SW 1271 (cell line): ENCODE measurements at places on chromosomes 3 and 15.

DNA sequence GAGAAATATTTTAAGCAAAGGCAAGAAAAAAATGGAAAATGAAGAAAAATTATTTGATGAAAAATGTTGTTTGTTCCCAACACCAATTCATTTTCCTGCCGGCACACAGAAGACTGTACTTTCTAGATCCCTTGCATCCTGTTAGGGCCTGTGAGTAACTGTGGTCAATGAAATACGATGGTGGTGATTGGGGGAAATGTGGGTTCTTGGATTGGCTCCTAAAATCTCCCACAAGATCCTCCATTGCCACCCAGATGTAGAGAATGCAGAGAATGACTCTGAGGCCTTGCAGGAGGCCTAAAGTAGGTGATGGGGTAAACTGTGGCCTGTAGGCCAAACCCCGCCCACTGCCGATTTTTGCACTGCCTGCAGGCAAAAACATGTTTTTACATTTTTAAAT lies 46.3 kb upstream of the C3orf70 start:
- DNase-seq = no peak

DNA sequence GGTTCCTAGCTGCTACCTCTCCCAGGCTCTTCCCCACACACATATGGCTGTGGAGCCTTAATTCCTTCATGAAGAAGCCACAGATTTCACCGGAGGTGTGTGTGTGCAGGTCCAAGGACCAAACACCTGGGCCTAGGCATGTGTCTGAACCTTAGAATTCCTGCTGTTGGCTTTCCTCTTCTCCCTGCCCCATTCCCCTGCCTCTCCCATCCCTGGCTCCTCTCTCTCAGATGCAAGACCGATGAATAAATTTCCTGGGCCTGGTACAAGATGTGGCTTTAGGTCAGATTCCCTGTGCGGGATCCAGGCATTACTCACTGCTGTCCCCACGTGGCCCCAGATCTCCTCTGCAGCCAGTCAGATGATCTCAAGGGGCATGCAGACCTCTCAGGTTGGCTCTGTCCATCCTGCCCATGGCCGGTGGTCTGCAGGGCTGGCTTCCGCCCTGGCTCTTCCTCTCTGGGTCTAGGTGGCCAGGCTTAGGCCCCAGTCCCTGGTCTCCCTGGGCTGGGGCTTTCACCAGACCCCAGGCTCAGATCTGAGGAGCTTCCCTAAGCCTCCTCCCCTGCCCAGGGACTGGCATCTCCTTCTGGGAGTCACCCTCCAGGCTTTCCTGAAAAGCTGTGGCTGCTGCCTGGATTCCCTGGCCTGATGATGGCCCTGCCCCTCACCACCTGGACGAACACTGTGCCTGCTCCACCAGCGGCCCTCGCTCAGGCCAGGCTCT lies 20.5 kb downstream of the CCR9 start:
- no peak for DNase-seq

DNA sequence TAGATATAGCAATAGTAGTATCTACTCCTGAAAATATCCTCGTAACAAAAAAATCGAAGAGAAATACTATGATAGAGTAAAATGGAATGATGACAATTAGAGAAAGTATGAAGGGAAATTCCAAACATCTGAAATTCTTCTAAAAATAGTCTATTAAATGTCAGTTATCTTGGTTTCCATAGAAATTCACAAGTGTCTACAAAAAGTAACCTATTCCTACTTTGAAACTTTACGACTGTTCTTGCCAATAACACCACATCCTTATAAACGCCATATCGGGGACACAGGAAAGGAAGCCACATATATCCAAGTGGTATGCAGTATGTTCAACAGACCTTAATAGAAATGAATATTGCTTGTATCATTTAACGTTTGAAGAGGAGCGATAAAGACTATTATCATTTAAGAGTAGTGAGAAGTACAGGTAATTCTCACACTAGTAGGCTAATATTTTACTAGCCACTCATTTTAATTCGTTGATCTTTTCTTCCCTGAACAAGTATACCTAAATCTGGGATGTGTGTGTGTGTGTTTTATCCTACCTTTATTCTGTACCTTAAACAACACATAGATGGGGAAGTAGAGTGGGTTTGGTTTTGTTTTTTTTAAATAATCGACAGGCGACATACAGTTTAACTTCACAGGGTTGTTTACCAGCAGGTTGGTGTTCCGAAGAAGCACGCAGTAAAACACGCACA lies 1.2 kb downstream of the GPR176 start:
- DNase-seq = peak; percentile 61

DNA sequence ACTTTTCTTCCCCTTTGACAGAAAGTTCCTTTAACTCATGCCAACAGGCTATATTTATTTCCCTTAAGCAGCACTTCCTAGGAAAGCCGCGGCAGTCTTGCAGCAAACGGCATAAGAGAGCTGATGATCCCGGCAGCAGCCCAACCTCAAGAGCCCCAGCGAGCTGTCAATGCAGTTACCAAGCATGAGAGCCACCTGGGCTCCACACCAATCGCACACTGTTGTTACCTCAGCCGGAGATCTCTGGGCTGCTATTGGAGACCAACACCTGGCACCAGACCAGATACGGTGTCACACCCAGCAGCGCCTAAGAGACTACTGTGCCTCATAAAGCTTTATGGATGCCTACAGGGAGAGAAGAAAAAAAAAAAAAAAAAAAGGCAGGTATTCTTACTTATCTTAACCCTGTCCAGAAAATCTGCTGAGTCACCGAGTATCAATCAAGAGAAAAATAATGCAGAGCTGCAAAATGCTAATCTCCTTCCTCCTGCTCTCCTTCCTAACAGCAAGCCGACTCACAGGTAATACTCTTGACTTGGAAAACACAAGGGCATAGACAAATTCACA lies 11.7 kb downstream of the ABCC5 start:
- no peak for DNase-seq

DNA sequence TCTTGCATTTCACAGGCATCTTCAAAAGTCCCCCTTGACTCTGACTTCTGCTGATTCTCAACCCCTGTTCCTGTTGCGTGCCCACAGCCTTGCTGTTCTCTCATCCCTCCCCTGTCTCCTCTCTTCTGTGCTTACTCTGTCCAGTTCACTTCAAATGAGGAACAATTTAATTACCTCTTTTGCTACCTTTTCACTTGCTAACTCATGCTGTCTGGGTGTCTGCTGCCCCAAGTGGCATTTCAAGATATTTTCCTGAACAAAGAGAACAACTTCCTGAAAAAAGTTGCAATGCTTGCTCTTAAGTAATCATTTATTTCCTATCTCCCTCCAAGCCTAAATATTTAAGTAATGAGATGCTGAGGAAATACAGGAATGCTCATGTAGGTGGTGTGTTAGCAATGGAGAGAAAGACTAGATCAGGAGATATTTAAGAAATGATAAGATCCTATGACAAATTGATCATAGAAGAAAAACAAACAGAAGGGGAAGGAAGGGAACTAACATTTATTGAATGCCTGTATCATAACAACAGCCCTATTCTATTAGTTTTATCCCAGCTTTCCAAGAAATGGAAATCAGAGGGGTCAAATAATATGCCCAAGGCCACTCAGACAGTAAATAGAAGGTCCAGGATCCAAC lies 42.2 kb downstream of the SV2B start:
- DNase-seq = no peak

DNA sequence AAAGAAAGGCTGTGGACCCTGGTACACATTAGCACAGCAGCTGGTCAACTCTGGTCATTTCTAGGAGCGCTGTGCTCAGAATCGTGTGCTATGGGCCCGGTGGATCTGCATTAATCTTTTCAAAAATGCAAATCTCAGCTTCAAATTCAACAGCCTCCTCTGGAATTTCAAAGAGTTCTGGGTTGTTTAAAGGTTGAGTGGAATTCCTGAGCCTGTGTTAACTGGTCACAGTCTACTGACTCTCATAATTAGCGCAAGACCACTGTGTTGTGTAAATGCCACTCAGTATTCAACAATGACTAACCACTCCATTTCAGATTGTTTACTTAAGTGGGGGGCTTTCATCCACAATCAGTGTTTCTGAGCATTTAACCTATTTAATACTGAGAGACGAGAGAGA lies 2.7 kb upstream of the ARNT2 start:
- DNase-seq = no peak

GRCh38 chr3:126679318-126679751 lies 24.4 kb upstream of the TXNRD3 start:
- DNase-seq = peak; percentile 33

DNA sequence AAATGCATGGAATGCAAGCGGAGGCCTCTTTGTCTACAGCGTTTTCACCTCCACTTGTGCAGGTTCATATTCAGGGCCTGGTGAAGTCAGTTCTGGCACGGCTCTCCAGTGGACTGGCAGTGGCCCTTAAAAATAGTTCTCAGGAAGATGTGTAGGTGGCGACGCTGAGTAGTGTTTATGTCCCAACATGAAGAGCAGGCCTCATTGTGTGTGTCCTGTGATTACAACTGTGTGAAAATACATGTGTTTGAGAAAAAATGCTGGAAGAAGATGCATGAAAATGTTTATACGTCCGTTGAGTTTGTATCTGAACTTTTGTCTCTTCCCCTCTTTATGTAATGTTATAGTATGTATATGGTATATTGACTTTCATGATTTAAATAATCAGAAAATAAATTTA lies 7.2 kb downstream of the LIPC start:
- peak; percentile 81 for DNase-seq

GRCh38 chr3:157285966-157286365 lies 126.0 kb upstream of the CCNL1 start:
- DNase-seq = no peak

GRCh38 chr3:48962939-48963338 lies 27.1 kb upstream of the P4HTM start:
- no peak for DNase-seq

DNA sequence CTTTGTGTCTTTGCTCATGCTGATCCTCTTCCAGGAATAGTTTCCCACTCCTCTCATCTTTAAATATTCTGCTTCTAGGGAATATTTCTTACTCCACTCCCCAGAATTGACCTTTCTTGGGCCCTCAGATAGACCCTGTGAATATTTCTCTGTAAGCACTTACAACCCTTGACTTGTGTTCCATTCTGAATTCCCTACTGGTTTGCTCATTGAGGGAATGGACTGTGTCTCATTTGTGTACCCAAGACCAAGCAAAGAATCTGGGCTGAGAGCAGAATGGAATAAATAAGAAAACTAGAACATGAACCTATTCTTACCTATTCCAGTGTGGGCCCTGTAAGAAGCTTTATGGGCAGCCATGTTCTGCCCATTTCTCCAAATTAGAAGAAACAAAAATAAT lies 72.7 kb upstream of the TSPAN3 start:
- no peak for DNase-seq

DNA sequence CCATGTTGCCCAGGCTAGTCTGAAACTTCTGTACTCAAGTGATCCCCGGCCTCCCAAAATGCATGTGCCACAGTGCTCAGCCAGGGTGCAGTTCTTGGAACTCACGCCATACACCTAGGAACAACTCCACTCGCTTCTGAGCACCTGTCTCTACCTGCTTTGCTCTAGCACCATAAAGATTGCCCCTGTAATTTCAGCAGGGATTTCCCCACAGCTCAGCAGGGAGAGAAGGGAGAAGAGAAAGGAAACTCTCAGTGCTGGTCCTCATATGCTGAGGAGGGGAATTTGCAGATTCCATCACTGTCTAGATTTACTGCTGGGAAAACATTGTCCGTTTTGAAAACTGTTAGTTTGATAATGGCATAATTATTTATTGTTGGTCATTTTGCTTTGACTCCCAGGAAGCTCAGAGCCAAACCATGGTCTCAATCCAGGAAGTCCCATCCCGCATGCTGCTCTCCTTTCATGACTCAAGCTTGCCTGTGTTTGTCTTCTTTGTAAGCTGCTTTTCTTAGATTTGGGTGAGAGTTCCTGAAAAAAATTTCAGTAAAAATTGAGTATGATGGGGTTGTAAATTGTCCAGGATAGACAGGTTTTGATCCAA lies 24.2 kb downstream of the TRIM71 start:
- DNase-seq = no peak

GRCh38 chr15:75823860-75824613 lies 19.2 kb upstream of the UBE2Q2 start:
- no peak for DNase-seq

DNA sequence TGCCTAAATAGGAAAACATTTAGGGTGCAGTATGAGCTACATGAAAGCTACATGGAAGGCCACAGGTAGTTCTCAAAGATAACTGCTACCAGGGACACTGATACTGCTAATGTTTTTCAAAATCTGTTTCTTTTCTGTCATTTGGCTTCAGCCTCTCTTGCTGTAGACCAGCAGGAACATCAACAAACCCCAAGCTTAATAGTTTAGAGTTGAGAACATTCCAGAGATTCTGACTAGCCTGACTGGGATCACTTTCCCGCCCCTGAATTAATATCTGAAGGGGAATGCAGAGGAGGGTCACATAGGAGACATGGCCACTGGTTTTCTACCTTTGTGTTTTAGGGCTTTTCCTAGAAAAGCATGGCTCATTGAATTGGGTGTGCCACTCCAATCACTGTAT lies 16.9 kb upstream of the C3orf38 start:
- DNase-seq = no peak

DNA sequence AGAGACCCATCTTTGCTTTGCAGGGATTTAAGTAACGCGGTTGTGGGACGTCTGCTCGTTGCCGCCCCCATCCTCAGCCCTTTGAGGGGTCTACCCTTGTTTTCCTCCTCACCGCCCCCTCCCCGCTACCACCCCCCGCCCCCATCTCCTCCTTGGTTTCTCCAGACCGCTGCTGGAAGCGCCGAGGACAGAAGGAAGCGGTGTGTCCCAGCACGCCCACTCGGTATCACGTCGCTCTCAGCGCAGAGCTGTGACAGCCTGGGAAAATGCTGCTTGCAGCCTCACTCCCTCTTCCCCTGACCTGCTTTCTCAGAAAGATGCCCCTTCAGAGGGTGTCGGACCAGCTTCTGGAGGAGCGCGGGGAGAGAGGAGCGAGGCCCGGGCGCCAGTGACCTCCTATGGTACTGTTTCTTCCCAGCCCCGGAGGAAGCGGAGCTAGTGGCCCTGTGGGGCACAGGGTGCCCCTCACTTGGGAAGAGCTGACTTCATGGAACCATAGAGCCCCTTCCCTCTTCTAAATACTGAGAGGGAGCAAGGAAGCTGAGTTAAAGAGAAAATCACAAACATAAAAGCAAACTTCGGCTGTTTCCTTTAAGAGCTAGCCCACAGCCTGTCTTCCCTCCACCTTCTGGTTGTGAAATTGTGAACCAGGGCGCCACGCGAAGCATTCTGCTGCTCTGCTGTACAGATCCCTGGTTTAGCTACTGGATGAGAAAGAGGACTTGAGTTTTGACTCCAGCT lies 698 bp downstream of the IL1RAP start:
- peak; percentile 34 for DNase-seq

- no peak for DNase-seq
Measured at GRCh38 chr15:98120561-98120960, 160.1 kb downstream of the ARRDC4 start.

DNA sequence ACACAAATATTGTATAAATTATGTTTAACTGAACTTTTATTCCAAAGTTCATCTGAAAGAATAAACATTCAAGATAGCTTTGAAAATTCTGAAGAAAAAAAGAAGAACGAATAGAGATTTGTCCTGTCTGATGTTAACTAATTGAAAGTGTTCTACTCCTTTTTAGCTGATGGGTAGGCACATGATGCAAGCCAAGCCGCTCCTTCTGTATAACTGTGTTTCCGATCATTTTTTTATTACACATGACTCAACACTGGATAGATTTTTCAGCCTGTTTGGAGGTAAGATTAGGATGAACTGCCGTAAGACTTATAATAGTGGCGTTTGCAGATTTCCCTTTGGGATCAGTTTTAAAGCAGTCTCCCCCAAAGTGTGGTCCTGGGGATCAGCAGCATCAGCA lies 19.0 kb downstream of the NSUN3 start:
- DNase-seq = no peak
